ENCODE measurements at places on chromosomes 5 and 9.
A peak's percentile ranks its signal among the peaks of the same experiment; 100 is the strongest.

DNA sequence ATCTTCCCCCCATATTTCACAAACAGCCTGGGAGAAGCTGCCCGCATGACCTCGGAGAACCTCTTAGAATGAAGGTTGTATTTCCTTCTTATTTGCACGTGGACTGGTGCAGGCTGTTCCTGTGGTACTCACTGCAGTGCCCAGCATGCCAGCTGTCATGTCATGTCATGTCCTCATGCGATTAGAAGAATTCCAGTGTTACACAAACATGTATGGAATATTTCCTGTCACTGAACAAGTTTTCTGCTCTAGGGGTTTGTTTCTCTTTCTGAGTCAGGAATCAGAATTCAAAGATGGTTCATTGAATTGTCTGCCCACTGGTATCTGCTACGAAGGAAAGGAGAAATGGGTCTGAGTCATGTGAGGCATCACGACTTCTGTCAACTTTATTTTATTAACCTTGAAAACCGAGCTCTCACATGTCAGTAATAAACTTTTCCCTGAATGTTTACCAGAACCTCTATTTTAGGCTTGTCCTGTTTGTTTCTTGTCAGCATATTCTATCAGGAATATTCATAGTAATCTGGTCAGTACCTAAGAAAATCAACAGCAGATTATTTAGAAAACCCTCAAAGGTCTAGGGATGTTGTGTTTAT lies 415.6 kb downstream of the GADD45G start:
- no peak for DNase-seq

GRCh38 chr5:135395866-135396265 lies 3.2 kb downstream of the MACROH2A1 start:
- DNase-seq, result no peak

GRCh38 chr5:24644761-24645160 lies at the start of gene CDH10:
CDH10 (minus strand) TSS chr5:24644978; CDS start chr5:24593490, 51,488 bp downstream.
- no peak for DNase-seq

DNA sequence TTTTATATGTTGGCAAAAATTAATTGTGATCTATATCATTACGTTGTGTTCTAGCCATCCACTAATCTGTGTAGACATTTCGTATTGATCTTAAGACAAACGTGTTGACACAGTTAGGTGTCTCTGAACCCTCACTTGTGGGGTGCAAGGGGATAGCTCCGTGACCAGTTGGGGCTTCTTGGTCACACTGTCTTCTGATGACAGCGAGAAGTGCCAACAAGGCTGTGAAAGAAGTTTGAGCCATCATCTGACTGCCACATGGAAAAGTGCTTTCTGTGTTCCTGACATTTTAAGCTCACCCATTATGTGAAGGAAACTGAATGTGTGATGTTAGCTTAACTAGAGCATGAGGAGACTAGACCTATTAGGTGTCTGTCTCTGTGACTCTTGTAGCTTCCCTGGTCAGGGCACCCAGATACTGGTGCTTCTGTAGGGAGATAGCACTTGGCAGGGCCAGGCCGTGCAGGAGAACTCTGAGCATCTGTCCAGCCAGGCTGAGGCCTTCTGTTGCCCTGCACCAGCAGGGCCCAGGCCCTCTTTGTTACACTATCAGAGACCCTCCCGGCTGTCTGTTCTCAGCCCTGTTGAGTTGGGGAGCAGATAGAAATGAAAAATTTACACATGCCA lies 52.8 kb upstream of the PHF2 start:
- no peak for DNase-seq

GRCh38 chr9:112149211-112149610 lies 25.9 kb downstream of the SUSD1 start:
- no peak for DNase-seq

DNA sequence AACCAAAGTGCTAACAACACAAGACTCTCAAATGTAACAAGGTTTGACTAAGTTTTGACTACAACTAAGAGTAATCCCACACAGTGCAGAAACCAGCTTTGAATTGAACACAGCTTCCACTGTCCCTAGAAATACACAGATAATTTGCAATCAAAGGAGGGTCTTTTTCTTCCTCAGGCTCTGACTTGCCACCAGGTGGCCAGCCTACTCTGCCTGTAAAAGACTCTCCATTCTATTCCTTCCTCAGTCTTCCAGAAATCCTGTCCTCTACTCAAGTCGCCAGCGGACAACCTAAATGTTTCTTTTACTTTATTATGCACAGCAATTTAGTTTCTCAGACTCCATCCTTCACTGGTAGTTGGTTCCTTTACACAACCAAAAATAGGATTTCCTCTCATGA lies 32.2 kb upstream of the MCTP1 start:
- DNase-seq, result no peak

DNA sequence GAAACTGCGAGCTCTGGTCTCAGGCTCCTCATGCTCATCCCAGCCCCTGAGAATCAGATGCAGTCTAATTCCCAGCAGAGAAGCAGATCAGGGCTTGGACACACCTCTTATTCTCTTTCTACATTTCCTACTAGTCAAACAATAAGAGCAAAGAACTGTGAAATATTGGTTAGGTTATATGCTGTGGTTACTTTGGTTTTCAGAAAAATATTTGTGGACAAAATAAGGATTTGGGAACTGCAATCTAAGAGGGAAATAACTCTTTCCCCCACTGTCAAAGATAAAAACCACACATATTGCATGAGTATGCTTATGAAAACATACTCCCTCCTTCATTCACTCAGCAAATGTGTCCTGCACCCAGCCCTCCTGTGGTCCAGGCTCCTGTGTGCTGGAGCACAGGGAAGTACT lies 164.5 kb upstream of the S1PR3 start:
- no peak for DNase-seq

DNA sequence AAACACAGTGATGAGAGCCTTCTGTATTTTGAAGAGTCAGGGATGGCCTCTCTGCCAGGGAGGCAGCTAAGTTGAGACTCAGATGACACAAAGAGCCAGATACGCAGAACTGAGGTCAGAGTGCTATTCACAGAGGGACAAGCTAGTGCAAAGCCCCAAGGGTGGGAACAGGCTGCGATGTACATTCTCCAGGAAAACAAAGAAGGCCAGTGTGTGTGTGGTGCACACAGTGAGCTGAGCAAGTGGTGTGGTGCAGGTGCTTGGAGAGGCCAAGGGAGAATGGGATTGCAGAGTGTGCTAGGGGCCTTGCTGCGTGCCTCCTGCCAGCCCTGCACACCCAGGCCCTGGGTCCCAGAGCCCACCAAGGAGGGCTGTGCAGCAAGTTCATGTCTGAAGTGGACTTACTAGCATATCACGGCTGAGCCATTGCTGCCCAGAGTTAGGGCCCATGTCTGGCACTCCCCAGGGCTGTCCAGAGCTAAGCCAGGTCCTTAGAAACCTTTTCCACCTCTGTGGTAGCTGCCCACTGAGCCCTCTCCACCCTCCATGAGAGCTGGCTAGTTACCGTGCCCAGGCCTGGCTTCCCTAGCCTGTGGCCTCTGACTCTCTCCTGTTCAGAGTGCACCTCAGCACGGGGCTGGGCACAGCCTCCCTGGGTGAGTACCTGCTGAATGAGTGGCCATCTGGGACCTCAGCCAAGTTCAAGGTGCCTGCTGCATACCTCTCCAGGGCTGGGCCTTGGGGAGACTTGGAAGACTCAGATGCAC lies 9.3 kb downstream of the SLC25A48 start:
- no peak for DNase-seq

- no peak for DNase-seq
These were observed 33.5 kb downstream of the KCNMB1 start for GRCh38 chr5:170355601-170356098.

GRCh38 chr9:134138292-134138691 lies 2.4 kb downstream of the WDR5 start:
- DNase-seq, result no peak

DNA sequence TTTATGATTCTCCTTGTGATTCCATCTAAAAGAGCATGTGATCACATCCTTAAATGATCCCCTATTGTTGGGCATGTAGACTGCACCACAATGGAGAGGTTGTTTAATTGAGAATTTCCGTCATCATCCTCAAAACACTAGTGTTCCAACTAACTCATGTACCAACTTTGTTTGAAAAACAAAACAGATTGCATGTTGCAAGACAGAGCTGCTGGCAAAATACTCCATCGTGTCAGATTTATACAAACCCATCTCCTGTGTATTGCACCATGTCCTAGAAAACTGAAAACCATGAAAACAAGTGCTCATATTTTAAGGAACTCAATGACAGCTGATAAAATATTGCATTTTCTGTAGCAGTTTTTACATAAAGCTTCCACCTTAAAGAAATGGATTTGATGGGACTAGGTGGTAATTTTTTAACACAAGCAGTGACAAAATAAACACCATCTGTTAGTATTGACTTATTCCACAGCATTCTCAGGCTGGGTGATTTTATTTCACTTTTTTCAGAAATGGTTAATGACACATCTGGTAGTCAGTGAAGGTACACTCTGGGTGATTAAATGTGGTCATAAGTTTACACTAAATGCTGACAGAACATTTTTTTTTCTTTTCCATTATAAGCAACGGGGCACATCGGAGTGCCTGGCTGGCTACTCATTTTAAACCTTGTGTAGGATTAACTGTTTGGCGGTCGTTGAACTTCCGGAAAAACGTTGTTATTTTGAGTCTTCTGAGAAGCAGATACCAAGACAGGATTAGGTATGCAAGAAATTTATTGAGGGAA lies 602.9 kb upstream of the WWC1 start:
- DNase-seq, result peak; percentile 25

DNA sequence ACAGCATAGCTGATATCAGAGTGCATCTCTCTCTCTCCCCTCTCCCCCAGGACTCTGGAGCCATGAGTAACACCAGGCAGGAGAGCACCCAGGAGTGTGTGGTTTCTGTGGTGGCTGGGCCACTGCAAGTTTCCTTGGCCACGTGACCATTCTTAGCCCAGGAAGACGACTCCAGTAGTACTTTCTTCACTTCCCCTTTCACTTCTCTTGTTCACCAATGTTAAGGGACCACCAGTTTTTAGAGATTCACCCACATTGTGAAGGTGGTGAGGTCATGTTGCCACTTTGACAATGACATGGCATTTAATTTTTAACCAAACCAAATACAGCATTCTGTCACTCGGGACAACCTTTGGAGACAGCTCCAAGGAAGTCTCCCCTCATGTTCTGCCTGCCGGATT lies 17.9 kb upstream of the DAPK1 start:
- DNase-seq, result peak; percentile 18

DNA sequence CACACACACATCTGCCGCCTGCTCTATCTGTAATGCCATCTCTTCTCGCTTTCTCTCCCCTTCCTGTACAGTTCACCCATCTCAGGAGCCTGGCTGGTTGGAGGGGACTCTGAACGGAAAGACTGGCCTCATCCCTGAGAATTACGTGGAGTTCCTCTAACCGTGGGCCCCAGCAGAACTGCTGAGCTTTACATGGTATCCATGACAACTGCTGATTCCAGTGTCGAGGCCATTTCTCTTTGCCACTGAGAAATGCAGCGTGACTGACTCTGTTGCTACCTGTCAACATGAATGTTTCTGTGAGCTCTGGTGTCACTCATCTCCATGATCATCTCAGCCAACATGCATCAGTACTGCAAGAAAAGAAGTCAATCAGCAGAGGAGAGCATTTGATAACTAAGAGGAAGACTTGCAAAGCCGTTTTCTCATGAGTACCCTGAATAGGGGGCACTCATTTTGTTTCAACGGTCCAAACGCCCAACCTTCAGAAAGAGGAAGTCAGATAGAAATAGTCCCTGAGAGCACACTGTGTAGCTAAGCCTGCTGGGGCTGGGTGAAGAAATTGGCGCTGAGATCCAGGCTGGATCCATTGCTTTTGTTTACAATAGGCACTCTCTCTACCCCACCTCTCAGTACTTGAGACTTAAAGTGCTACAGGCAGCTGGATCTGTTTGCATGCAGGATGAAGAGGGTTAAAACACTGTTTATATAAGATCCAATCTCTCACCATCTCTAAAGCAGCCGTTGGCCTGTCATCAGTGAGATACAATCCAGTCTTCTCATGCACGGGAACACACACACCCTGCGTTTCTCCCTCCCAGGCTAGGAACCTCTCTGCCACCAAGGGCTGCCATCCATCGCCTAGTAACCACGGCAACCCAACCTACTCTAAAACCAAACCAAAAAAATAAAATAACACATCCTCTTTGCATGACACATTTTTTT lies 180.9 kb downstream of the NR3C1 start:
- no peak for DNase-seq

DNA sequence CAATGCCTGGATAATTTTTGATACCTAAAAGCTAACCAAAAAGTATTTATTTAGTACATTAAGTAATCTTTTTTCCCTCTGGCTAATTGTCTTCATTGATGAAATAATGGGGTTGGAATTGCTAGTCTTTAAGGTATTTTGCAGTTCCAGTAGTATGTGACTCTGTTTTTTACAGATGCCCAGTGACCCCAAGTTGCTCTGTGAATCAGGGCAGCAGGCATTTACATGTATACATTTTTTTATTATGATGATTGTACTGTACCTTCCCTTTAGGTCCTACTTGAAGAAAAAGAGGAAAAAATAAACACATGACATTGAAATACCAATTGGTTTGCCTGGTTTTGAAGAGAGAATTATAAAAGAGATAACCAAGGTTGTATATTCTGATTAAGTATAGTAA lies 385.5 kb downstream of the ADGRV1 start:
- no peak for DNase-seq

- no peak for DNase-seq
These were observed at the start of gene PCDHGA6 for GRCh38 chr5:141373673-141374317. PCDHGA6 (plus strand) TSS chr5:141373891; CDS start chr5:141374084, 193 bp downstream.

- peak; percentile 22 for DNase-seq
These were observed 410.1 kb upstream of the SMARCA2 start for GRCh38 chr9:1604942-1605560.

GRCh38 chr5:4876804-4877203 lies 263.3 kb upstream of the ADAMTS16 start:
- no peak for DNase-seq

- DNase-seq, result no peak
These were observed 464 bp downstream of the GDF9 start for GRCh38 chr5:132865668-132866341.

DNA sequence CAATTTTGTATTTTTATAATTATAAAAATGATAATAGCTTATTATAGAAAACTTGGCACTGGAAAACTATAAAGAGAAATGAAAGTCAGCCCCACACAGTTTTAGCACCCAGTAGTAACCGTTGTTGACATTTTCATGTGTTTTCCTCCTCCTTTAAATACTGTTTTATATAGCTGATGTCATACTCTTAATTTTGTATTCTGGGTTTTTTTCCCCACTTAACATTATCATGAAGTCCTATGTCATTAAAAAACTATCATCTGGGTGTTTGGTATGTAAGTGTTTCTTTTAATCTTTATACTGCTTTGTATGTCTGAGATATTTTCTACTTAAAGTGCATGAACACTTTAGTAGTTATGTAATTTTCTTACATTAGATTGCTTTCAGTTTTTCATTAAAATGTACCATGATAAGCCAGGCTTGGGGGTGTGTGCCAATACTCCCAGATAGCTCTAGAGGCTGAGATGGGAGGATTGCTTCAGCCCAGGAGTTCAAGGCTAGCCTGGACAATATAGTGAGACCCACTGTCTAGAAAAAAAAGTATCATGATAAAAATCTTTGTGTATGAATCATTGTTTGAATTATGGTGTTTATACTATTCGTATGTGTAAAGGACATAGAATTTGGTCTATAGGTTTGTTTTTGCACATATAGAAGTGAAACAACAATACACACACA lies 2.7 kb downstream of the RAD50 start:
- no peak for DNase-seq

Measured in tibial nerve (tissue), 4 donors.